ENCODE measurements at places on chromosomes 7 and 10.

DNA sequence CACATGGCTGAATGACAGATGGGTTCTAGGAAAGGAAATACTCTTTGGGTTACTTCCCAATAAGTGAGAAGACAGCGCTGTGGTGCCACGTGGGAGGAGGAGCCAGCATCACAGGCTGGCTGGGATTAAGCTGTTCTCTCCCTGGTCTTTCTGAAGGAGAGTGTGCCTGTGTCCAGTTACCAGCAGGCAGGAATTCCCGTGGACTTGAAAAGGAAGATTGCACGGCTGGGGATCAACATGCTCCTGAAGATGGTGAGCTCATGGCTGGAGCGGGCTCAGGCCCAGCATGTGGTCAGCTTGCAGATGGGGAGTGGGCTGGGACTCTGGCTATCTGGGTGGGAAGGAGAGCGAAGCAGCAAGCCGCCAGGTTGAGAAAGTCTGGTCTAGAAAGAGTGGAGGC is 8.1 kb downstream of the ADCK2 start:
- no peak for DNase-seq

- no peak for DNase-seq
Measured at GRCh38 chr10:21230219-21230618, 295.3 kb downstream of the SKIDA1 start.

DNA sequence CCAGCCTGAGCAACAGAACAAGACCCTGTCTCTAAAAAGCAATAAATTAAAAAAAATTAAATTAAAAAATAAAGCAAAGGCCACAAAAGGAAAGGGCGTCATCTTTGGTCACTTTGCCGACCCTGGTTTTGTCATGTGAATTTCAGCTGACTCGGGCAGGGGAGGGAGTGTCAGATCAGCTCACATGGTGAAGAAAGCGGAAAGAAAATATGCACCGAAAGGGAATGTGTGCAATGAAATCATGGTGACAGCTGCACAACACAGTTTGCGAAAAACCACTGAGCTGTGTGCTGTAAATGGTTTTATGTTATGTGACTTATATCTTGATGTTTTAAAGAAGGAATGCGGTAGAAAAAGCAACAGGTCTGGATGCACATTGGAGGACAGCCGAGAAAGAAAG is 39.8 kb downstream of the RCC1L start:
- DNase-seq = no peak

GRCh38 chr7:18053941-18054340 is 26.3 kb upstream of the PRPS1L1 start:
- DNase-seq = no peak

GRCh38 chr10:49556723-49557122 is 17.8 kb upstream of the ERCC6 start:
- DNase-seq = no peak

DNA sequence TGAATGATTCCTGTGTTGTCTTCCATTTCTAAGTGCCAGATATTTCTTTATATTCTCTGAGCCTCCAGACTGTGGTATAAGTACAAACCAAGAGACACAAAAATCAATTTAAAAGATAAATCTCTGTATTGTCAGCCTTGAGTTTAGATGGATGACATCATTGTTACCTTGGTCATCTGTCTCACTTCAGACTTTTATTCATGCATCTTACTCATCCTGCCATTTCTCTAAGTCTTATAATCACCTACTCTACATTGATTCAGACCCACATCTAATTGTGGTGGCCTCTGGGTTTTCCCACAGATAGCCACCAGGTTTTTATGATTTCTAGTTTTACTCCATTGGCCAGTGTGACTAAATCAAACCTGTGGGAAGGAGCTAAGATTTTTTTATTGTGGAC is 26.8 kb upstream of the HDAC9 start:
- DNase-seq = no peak

DNA sequence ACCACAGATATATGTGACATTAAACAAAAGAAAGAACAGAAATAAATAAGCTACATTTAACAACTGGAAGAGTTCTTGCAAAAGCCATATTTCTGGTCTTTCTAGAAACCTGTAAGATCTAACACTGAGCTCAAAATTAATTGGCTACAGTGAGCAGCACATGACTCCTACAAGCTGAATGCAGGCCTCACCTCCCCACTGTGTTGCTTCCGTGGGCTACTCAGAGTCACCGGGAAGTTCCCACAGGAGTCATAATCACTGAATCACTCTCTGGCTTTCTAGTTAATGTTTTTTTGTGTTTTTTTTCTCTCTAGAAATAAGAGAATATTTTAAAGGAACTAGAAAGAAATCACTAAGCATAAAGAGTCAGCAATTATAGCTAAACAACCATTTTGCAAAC is 10.2 kb upstream of the MRPS24 start:
- no peak for DNase-seq

DNA sequence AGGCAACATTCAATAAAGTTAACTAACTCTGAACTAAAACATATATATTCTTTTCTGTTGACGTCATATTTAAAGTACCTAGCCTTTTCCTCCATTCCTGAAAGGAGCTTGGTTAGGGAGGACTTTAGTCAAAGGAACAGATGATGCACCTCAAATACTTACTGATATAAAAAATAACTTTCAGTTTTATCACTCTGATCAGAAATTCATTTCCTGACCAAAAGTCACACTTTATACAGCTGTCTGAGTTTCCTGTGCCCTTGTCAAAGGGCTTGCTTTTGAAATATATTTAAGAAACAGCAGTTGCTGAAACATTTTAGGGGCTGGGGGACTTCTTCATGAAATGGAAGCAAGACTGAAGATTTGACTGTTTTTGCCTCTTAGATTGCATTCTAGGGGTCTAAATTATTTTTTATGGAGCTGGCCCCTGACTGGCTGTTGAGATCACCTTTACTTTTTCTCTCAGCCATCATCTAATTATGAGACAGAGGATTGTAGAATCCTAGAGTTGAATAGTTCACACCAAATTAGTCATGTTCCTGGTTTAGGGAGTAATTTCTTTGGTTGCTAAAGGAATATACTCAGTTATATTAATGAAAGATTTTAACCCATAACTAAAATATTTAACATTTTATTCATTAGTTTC is 46.6 kb downstream of the GLCCI1 start:
- DNase-seq = no peak

- no peak for DNase-seq
Measured at GRCh38 chr7:71482284-71482683, 350.3 kb downstream of the GALNT17 start.

DNA sequence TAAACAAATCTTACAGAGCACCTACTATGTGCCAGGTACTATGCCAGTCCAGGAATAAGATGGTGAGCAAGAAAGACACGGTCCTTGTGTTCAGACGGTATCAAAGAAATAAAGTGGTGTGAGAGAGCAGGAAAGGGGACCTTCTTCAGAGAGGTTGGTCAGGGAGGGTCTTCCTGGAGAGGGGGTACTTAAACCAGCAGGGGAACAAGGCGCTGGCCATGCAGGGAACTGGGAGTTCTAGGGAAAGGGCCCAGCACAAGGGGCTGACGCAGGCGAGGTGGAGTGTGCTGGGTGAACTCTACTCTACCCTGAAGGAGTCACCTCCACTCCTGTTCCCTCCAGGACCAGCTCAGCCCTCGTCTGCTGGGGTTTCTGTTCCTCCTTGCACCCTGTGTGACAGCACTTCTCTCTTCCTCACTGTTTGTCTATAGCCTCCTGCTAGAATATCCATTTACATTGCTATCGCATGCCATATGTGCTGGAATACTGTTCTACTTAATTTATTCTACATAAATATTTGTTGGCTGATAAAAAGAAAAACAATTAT is 73.5 kb downstream of the AOAH start:
- DNase-seq = no peak

DNA sequence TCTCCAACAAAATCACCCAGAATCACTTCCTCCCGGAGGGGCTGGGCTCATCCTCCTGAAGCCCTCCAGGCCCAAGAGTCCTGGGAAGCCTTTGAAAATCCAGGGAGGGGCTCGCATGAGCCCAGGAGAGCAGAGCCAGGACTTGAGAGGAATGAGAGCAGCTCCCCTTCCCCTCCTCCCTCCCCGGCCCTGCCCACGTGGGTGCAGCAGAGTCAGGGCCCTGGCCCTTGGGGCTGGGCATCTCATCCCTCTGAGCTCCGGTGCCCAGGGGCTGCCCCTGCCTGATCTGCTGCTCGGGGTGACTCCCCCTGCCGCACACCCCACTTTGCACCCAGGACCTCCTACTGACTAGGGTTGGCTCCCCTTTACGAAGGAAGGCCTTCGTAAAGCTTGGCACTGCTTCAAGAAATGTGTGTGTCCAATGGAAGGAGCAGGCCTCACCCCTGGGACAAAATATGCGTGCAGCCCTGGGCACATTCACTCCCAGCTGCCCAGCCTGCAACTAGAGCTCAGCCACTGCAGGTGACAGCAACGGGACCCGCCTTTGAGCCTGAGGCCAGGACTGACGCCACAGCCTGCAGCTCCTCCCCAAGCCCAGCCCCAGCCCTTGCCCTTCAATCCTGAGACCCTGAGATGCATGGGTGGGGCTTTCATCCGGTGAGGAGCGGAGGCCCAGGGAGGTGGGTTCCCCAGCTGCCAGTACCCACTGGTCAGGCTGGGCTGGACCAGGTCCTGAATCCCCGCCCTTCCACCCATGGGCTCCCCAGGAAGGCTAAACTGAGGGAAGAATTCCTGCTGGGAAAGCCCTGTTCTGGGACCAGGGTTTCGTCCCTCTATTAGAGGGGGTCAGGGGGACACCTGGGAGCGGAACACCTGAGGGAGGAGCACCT is 21.8 kb downstream of the PWWP2B start:
- no peak for DNase-seq

- no peak for DNase-seq
Measured at GRCh38 chr7:157136372-157136771, 2.4 kb upstream of the UBE3C start.

GRCh38 chr7:42400961-42401360 is 164.0 kb upstream of the GLI3 start:
- DNase-seq = no peak

DNA sequence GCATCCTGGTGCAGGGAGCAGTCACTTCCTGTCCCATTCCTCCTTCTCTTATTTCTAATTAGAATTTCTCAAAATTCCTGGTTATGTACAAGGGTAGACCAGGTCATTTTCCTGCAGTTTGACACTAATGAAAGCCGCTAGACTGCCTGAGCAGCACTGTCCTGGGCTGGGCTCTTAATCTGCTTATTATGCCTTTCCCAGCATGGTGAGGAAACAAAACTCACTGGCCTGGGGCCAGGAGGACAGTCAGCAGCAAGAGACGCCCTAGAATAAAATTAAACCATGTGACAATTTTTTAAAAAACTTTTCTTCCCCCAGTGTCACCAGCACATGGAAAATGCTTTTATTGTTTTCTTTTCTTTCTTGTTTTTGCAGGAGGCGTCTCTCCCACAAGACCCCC is 647.5 kb downstream of the TYW1 start:
- DNase-seq = no peak

- no peak for DNase-seq
Measured at GRCh38 chr7:155274633-155275355, 22.9 kb upstream of the INSIG1 start.

DNA sequence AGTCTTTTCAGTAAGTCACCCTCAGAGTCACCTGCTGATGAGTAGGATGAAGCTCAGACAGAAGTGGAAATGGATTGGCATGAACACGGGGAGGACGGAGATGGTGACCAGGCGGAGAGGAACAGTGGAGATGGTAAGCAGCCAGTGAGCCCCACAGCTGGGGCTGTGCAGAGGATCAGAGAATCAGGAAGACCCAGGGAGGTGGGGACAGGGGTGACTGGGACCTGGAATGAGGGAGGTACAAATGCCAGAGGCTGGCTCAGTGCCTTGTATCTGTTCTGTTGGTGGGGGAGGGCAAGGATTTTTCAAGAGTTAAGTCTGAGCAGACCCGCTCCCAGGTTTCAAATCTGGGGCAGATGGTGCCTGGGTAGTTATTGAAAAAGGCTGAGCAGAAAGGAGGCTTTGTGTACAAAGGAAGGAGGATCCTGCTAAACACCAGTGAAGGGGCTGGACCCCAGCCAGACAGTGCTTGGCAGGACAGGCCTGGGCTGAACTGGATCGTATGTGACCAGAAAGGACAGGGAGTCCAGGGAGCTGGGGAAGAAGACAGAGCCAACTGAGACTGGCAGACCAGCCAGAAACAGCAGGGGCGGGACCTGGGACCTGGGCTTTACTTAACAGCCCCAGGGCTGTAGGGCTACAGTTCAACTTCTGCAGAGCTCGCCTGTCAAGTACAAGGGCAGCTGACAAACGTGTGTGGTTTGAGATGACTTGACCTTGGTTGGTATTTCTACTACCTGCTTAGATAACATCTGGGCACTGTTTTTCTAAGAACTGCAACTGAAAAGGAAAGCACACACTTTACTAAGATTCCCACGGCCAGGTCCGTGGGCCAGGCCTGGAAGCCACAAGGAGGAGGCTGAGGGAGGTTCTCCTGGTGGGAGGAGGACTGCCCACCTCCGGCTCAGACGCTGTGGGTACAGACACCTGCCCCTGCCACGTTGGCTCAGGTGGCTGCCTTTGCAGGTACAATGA is 13.2 kb upstream of the FRMPD2 start:
- DNase-seq = no peak

DNA sequence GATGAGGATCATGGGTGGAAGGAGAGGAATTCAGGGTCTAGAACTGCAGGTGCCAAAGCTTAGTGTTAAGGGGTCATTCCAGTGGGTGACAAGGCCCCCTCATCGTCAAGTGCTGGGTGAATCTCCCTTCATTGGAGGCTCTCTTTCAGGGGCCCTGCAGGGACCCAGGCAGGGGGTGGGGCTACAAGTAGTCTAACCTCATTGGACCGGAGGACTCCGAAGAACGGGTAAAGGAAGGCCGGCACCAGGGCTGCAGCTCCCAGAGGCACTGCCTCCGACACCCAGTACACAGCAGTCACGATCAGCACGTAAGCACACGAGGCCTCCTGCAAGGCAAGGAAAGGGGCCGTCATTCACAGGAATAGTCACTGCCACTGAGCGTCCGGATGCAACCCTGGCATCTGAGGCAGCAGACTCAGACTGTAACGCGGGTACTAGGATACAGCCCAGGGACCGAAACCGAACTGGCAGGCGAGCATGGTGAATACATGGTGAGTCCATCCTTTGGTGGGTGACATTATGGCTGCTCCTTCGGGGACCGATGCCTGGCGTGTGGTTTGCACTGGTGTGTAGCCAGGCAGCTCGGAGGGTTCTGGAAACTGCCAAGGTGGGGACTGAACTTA is 6.7 kb downstream of the SLC13A4 start:
- DNase-seq = no peak
